LoVo (cell line): ENCODE measurements at places on chromosomes 12 and 14.

GRCh38 chr12:56116267-56117081 is at the start of gene RPL41:
RPL41 (plus strand) TSS chr12:56116633.
- peak; percentile 97 for DNase-seq

- DNase-seq: no peak
Observed at GRCh38 chr12:102953221-102953620, 4.3 kb upstream of the ASCL1 start.

DNA sequence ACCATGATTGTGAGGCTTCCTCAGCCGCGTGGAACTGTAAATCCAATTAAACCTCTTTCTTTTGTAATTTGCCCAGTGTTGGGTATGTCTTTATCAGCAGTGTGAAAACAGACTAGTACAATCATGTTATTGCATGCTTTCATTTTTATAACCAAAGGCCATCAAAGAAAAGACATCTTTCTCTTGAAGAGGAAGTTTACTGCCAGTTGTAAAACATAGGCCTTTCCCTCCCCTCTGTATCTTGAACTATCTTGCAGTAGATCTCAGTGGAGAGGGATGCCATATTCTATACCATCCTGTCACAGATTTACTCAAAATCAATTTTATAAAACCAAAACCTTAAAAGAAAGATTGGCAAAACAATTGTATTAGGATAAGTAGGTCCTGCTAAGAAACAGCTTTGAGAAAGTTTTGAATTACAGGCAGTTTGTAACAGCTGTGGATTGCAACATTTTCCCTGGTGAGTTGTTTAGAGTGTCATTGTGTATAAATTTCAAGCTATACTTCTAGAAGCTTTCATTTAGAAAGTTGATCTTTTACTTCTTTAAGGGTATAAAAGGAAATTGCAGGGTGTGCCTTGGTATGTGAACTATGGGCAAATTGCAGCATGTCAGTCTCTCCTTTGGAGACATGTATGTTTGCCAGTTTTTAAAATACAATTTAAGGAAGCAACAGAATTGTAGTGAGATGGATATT is 128.0 kb downstream of the ATP23 start:
- no peak for DNase-seq

GRCh38 chr14:96255501-96256366 is at the start of gene BDKRB1:
BDKRB1 (plus strand) TSS chr14:96256210; CDS start chr14:96263683, 7,473 bp downstream.
- no peak for DNase-seq

DNA sequence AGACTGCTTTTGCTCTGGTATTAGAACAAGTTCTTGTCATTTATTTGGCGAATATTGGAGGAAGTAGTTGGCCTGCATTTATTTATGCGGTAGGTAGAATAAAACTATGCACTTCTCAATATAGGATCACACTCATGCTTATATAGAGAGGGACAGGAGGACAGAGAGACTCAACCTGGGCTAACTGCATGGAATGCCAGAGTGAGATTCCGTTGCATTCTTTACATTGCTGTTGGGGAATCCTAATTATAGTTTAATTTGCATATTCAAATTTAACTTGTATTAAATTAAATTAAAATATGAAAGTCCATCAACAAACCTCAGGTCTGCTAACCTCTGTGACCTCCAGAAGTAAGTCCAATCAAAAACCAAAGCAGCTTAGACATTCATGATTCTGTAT is 26.6 kb downstream of the OR10G3 start:
- no peak for DNase-seq

GRCh38 chr12:51883295-51883694 is 4.6 kb upstream of the ANKRD33 start:
- DNase-seq: no peak

DNA sequence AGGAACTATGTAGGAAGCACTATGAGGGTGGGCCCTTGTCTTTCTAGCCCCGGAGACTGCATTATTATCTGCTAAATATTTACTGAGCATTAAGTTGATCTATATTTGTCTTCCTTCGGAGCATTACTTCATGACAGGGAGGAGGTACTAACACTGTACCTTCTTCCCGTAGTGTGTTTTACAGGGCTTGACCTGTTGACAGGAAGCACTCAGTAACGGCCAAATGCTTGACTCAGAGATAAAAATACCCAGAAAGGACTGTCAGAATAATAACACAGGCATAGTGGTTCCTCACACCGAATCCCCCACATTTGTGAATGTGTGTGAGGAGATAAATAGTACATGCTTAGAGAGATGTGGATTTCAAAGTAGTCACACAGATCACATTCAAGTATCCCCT is 466.6 kb downstream of the EGLN3 start:
- DNase-seq: no peak

DNA sequence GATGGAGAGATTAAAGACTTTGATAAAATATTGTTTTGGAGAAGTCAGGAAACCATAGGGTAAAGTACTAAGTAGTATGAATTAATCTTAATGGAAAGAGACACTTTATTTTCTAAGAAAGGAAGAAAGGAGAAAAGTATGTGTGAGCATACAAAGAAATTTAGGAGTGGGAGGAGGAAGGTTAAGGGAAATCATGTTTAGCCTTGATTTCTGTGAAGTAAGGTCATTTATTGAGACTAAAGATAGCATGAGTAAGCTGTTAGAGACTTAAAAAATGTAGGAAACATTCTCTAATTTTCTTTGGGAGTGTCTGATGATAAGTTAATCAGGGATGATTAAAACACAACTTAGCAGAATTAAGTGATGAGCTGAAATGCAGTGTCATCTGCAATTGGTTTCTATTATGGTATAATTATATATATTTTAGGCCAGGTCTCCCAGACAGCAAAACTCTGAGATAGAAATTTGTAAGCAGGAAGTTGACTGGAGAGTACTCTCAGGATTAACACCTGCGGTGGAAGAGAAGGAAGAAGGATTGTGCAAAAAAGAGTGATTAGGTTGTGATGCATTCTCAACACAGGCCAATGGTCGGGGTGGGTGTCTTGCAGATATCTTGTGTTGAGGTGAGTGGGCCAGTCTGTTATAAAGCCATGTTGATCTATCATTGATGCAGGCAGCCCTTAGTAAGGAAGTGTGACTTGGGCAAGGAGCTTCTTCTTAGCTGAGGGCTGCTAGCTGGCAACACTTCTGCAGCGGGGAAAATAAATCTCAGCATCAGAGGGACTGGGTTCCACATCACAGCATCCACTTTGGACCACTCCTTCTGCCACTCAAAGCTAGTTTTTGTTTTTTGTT is 256.2 kb downstream of the AEBP2 start:
- no peak for DNase-seq

- no peak for DNase-seq
Observed at GRCh38 chr12:109967383-109968031, 28.7 kb downstream of the GIT2 start.

DNA sequence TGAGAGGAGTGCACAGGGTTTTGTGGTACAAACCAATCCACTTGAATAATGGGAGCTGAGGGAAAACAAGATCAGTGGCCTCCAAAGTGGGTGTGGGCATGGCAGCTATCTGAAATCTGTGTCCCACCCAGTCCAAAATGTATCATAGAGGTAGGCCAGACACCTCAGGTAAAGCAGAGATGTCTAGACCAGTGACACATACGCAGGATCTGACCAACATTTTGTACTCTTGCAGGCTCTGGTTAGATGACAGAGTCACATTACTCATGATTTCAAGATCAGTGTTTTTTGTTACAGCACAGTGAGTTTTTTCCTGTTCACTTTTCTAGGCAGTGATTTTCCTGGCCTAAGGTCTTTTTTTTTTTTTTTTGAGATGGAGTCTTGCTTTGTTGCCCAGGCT is 211.8 kb downstream of the PCNX1 start:
- no peak for DNase-seq

DNA sequence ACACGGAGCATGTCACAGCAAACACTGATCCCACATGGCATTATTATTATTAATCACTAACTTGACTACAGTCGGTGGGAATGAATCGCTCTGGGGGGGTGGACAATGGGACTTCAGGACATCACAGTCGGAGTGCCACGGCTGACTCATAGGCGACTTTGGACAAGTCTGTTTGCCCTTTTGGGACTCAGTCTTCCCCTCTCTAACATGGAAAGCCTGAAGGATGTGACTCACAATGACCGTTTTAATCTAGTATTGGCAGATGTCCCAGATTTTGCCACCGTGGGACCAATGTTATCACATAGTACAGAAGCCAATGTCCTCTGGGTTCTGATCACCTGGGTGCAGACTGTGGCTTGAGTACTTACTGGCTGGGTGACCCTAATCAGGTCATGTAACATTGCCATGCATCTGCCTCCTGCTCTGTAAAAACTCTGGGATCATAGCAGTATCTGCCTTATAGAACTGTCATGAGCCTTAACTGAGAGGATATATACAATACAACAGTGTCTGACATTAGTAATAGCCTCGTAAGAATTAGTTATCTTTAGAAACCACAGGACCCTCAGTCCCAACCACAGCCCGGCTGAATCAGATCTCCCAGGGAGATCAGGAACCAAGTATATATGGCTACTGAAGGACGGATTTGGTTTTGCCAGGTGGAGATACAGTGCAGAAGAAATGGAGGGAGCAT is 362.6 kb downstream of the BCL11B start:
- DNase-seq: peak; percentile 84

GRCh38 chr12:6535960-6536847 is 1.9 kb downstream of the GAPDH start:
- no peak for DNase-seq

- DNase-seq: no peak
Observed at GRCh38 chr14:67108230-67108629, 81.0 kb upstream of the GARIN2 start.

DNA sequence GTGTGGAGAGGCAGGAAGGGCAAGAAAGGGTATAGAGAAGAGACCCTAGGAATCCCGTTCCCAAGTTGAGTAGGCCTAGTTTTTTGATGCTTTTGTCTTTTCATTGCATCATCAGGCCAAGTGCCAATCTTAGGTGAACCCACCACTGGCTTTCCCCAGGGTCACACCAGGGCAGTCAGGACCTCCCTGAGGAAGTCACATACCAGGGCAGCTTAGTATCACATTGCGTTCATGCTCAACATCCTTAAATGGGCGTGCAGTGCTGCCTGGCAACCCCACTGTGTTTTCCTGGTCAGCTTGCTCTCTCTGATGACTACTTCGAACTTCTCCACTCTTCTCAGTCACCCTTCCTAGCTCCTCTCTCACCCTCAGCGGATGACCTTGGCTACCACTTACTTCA is 9.0 kb downstream of the ASIC1 start:
- DNase-seq: peak; percentile 22

GRCh38 chr14:56115976-56116893 is 2.0 kb upstream of the PELI2 start:
- DNase-seq: no peak

- DNase-seq: no peak
Observed at GRCh38 chr12:93121729-93122488, 192.8 kb upstream of the EEA1 start.

- DNase-seq: no peak
Observed at GRCh38 chr12:62251609-62251958, 8.6 kb upstream of the USP15 start.

DNA sequence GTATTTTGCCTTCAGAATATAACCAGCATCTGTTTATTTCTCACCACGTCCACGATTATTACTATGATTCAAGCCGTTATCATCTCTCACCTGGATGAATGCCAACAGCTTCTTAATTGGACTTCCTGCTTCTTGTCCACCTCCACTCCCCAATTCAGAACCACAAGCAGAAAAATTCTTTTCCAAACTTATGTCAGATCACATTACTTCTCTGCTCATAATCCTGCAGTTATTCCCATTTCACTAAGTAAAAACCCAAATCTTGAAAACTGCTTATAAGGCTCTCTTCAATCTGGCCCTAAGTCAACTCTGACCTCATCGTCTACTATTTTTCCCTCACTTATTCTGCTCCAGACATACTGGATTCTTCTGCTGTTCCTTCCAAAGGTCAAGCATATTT is 2.0 kb downstream of the CRY1 start:
- peak; percentile 65 for DNase-seq

DNA sequence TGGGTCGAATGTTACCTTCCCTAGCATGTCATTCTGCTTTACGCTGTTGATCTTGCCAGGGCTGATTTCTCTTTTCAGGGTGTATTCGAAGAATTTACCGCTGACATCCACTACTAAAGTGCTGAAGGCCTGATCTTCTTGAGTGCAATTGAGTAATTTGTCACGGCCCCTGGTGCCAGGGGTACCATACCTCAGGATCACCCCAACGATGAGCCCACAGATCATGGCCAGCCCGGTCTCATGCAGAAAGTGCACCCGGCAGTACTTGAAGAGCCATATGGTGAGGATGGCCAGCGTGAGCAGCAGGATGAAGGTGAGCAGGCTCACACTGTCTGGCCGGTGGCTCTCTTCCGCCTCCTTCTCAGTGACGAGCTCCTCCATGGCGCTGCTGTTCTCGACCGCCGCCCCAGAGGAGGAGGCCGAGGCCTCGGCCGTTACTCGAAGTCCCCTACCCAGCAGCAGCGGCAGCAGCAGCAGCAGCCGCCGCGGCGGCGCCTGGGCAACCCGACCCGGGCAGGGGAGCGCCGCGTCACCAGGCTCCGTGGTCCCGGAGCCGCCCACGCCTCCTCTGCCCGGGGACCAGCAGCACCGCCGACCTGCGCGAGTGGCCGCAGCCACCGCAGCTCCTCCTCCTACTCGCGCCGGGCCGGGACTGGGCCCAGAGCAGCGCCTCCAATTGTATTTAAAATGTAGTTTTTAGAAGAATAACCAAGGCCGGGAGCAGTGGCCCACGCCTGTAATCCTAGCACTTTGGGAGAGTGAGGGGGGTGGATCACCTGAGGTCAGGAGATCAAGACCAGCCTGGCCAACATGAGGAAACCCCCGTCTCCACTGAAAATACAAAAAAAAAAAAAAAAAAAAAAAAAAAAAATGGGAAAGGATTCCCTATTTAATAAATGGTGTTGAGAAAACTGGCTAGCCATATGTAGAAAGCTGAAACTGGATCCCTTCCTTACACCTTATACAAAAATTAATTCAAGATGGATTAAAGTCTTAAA is 58.5 kb upstream of the TMPO start:
- DNase-seq: no peak

- no peak for DNase-seq
Observed at GRCh38 chr12:66768293-66768692, 89.4 kb upstream of the GRIP1 start.

DNA sequence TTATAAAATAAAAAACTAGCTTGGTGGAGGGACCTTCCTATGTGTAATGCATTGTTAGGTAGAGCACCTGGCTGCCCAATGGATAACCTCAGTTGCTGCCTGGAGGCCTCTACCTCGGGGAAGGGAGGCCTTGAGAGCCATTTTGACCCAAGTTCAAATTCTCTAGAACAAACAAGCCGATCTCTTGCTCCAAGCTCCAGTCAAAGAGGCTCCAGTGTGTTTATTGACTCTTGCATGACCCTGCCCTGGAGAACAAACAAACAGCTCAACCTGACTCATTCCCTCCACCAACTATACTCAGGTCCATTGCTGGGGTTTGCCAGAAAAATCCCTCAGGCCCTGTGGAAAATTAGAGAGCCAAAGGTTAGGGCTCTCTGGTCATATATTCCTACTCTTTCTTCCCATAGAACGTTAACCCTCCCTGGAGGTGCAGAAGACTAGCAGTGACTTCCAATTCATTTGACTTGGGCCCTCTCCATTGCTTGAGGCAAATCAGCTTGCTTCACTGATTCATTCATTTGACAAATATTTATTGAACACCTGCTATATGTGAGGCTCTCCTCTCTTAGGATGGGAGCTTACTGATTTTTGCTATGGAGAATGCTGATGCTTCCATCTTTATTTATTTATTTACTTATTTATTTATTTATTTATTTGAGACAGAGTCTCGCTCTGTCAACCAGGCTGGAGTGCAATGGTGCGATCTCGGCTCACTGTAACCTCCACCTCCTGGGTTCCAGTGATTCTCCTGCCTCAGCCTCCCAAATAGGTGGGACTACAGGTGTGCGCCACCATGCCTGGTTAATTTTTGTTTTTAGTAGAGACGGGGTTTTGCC is 73.7 kb upstream of the CISTR start:
- peak; percentile 94 for DNase-seq
